Stimulated activated CD4-positive, alpha-beta T cell treated with anti-CD3 and anti-CD28 coated beads, Interleukin-2, amount 100 ng/mL, for 48 hours (primary cell): ENCODE measurements at places on chromosomes 2 and 18.

GRCh38 chr2:207038299-207038698 lies 99.0 kb downstream of the CPO start:
- DNase-seq = no peak

- no peak for DNase-seq
Measured at GRCh38 chr2:88671786-88672427, 19.6 kb upstream of the RPIA start.

DNA sequence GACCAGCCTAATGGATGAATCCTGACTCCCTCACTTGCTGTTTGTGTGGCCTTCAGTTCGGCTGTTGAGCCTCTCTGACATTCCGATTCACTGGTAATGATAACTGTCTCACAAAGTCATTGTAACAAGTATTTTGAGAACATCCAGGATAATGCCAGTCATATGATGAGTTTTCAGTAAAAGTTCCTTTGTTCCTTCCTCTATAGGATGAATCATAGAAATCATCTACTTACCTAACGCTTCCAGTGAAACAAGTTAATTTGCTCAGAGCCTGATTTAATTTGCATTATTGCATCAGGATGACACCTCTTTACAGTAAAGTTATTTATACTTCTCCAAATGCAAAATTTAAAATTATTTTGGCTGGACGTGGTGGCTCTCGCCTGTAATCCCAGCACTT lies 32.0 kb downstream of the RAB31 start:
- DNase-seq = no peak

- no peak for DNase-seq
Measured at GRCh38 chr2:71852141-71852711, 295.4 kb downstream of the CYP26B1 start.

- DNase-seq = no peak
Measured at GRCh38 chr2:207085110-207085509, 80.6 kb downstream of the KLF7 start.

GRCh38 chr2:148534416-148535204 lies 109.9 kb upstream of the EPC2 start:
- DNase-seq = no peak
